ENCODE measurements at places on chromosomes 7 and 10.
A peak's percentile ranks its signal among the peaks of the same experiment; 100 is the strongest.

DNA sequence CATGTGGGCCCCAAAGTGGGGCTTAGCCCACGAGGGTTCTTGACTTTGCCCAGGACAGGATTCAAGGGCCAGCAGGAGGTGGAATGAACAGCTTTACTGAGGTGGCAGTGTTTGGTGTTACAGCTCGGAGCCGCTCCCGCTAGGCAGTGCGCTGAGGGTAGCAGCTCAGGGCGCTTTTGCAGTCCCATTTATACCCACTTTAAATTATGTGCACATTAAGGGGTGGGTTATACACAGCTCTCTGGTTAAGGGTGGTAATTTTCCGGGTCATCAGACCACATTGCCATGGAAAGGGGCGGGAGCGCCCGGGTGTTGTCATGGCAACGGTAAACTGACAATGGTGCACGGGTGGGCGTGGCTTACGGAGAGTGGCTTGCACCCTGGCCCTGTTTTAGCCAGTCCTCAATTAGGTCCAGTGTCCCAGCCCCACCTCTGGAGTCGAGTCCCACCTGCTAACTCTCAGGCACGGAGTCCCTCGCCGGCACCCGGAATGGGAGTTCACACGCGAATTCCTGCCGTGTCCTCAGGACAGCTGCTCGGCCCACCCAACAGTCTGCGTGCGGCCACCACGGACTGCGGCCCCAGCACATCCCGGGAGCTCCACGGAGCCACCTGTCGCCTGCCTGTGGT, 58.2 kb upstream of the PDGFA start:
- DNase-seq: no peak

- no peak for DNase-seq
Observed at GRCh38 chr10:56449770-56450169, 88.7 kb upstream of the ZWINT start.

GRCh38 chr7:148340438-148341280, 249.9 kb upstream of the C7orf33 start:
- DNase-seq: no peak

DNA sequence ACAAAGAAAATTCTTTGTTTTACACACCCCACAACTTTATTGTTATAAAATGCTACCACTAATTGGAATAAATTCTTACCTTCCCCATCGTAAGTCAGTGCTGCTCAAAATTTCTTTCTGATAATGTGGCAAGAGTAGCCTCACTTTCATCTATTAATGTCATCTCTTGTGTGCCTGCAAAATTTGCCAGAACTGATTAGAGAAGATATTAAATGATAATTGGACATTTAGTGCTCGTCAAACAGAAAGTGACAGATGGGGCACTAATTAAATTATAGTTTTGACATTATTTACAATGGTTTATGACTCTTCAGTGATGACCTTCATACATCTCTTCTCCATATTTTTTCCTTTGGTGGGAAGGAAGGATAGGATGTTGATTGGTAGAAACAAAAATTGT, 690.9 kb downstream of the NXPH1 start:
- DNase-seq: no peak

DNA sequence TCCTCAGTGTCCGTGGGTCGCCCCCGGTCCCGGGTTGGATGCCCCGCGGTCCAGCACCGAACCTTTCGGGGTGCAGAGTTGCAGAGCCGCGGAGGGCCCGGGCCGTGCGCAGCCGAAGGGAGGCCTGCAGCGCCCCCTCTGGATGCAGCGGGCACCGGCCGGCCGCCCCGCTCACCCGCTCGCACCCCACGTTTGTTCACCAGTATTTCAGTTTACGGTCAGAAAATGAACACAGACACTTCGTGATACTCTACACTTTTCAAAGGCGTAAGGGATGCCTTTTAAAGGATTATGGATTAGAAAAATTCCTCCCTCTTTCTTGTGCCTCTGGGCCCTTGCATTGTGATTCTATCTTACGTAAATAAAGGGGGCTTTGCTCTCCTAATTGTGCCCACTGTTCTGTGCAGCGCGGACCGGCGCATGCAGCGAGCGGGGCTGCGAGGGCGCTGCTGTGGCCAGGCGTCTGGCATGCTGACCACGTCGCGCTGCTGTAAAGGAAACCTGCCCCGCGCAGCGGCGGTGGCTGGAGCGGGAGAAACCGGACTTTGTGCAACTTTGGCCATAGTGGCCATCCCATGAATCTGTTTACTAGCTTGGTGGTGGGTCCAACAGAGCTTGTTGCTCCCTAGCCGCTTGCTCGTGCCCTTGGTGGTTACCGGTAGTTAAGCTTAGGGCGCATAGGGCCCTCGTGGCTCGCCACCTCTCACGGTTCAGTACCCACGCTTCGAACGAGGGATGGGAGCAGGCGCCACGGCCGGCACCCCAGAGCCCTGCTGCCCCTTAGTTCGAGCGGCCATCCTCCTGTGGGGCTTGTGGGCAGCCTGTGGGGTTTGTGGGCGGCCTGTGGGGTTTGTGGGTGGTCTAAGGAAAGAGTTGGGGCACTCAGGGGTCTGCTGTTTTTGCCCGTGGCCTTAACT, 739 bp upstream of the MEST start:
- no peak for DNase-seq

DNA sequence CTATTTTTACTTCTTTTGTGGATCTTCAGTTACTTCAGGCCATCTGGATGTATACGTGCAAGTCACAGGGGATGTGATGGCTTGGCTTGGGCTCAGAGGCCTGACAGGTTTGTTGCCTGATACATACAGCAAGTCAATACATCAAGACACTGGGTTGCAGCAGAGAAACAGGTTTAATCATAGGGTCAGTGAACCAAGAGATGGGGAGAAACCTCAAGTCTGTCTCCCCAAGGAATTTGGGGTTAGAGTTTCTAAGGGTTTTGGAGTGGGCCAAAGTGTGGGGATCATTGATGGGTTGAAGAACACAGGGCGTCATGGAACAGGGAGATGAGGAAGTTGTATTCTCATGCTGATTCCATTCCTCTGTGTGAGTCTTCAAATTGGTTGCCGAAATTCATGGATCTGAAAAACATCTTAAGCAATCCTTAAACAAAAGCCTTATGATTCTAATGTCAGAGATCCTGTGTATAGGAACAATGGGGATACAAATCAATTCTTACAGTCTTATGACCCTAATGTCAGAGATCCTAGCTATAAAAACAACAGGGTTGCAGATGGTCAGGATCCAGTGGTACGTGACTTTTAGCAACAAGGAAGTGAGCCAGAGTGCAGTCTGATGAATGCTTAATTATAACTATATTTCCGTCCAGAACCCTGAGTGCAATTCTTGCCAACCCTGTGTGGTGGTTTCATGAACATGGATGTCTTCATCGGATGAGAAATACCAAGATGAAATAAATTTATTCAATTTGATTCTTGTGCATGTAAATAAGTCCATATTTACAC, 18.9 kb downstream of the OTUD1 start:
- no peak for DNase-seq

DNA sequence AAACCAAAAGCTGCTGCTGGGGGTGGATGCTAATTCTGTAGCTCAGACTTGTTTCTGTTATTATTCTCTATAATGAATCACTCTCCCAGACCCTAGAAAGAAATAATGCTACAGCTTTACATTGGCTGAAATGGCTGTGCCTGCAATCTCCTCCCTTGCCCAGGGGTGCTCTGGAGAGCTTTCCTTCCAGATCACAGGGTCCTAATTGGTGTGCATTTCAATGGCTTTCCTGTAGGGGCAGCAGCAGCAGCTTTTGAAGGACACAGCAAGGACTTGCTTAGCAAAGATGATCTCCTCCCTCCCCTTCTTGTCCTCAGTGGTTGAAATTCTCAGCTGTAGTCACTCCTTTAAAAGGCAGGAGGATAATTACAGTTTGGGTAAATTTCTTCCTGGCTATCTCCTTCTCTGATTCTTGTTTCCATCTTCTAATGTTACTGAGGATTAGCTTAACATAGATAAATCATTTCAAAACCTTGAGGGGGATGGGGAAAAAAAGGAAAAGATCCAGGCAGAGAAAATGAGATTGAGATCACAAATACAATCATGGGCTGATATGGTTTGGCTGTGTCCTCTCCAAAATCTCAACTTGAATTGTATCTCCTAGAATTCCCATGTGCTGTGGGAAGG, 120.2 kb upstream of the CTTNBP2 start:
- DNase-seq: no peak

DNA sequence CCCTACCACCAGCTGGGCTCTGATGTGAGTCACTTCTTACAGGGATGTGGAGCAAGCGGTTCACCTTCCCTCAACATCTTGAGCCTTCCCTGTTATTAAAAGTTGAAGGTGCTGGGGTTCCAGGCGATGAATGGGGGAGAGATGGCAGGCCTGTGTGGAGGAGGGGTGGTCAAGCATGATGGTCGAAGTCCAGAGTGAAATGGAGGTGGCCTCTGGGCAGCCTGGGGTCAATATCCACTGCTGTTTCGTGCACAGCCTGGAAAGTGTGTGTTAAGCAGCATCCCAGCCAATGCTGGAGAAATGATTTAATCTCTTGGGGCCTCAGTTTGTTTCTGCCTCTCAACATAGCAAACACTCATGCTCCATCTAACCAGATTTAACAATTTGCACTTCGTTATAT, 33.7 kb upstream of the DMBT1 start:
- no peak for DNase-seq

GRCh38 chr10:88979153-88979562, 11.4 kb upstream of the FAS start:
- DNase-seq: peak; percentile 86

DNA sequence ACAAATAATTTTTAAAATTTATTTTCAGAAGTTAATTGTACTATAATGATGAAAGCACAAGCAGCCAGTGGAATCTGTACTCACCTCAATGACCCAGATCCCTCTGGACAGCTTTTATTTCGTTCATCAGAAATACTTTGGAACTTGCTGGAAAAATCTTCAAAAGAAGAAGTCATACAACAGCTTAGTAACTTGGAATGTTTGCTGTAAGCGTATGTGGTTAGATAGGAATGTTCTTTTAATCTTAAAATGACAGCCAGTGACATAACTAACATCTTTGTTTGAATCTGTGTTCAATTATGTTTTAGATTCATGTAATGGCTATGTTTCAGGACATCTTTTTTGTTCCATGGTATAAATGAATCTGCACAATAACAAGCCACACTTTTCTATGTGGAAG, 26.8 kb downstream of the CFAP69 start:
- peak; percentile 71 for DNase-seq

DNA sequence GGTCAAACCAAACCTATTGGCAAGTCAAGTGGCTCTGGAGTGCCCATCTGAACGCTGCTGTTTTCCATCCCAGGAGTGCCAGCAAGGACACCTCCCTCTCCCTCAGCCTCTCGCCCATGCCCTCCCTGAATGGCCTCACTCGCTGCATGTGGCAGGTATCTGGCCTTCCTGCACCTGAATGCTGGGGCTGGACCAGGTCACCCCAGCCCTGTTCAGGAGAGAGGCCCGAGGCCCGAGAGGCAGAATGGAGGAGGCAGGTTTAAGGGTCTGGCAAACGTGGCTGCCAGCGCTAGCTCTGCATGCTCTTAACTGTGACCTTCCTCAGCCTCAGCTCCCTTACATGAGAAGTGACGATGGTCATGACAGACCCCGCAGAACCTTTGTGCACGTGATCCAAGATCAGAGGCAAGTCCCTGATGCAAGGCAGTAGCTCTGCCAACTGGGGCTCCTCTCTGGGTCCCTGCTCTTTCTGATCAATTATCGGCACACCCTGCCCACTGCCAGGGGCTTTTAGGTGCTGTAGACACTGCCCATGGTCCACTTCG, 295.7 kb upstream of the ZMIZ1 start:
- no peak for DNase-seq

- DNase-seq: no peak
Observed at GRCh38 chr10:79249186-79250121, 97.8 kb upstream of the PPIF start.

DNA sequence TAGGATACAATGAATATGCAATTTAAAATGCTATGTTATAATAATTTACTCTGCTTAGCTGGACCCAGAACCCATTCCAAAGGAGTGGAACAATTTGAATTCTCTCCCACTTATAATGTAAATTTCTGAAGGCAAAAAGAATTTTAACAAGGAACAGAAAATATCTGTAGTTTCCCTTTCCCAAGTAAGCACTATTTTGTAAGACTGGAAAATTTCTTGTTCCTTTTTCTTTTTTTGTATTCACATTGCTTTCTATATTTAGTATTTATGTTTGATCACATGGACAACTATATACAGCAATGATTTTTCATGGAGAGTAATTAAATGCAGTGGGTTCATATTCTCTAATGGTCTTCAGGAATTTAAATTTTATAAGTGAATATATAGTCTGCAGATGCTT, 127.4 kb downstream of the GPR85 start:
- no peak for DNase-seq

GRCh38 chr7:28397141-28397540, 15.2 kb upstream of the CREB5 start:
- DNase-seq: no peak

Measured in HFFc6 (cell line).